ENCODE measurements at places on chromosomes 6 and 20.

- no peak for DNase-seq
These were observed 57.9 kb downstream of the MAFB start for GRCh38 chr20:40631119-40631631.

- no peak for DNase-seq
These were observed 59.9 kb downstream of the HTR1B start for GRCh38 chr6:77403424-77403823.

DNA sequence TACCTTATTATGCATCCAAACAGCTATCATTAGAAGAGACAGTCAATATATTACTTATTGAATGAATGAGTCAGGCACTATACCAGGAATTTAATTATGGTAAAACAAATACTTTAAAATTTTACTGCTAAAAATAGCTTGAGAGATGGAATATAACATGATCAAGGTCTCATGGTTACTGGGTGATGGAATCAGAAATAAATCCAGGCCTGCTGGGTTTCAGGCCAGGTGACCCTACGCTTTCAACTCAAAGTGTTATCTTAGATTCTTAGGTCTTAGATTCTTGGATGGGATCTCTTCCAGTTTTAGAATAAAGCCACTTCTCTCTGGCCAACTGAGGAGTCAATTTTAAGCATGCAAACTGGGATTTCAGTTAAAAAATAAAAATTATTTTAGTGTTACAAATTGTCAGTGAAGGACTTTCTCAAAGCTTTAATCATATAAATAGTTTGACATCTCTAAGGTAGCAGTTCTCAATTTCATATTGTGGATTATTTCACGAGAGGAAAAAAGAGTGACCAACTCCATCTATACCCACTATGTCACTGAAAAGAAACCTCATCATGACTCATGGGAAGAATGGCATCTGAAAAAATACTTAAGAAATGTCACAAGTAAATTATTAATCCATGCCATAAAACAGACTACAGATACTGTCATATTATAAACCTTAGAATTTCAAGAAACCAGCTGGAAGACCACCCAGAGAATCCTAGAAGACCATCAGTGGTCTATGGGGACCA lies 283.4 kb upstream of the RUNX2 start:
- DNase-seq, result no peak

GRCh38 chr6:134172020-134172705 lies 119.7 kb upstream of the SLC2A12 start:
- no peak for DNase-seq

- DNase-seq, result no peak
These were observed 179.4 kb downstream of the KIF16B start for GRCh38 chr20:16393836-16394235.

DNA sequence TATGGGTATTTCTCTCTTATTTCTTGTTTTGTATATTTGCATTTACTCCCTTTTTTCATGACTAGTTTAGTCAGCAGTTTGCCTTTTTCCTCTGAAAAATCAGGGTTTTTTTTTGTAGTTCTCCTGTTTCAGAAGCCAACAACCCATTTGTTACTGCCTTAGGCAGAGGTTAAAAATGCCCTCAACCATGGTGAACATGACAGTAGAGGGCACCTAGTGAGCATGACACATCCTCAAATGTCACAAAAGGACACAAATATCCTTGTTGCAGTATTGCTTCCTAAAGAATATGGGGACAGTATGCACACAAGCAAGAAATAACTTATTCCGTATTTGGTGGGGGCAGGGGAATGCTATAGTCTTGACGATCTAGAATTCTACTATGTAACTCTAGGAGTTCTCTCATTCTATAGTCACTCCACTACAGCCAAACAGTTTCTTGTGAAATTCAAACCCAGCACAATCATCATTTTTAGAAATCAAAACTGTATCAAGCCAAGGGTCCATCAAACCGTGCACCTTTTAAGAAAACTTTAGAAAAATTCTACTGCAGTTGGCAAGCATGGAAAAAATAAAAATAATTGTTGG lies 47.0 kb downstream of the GOPC start:
- DNase-seq, result no peak

GRCh38 chr6:116253188-116253504 lies 729 bp downstream of the TSPYL4 start:
- DNase-seq, result no peak

DNA sequence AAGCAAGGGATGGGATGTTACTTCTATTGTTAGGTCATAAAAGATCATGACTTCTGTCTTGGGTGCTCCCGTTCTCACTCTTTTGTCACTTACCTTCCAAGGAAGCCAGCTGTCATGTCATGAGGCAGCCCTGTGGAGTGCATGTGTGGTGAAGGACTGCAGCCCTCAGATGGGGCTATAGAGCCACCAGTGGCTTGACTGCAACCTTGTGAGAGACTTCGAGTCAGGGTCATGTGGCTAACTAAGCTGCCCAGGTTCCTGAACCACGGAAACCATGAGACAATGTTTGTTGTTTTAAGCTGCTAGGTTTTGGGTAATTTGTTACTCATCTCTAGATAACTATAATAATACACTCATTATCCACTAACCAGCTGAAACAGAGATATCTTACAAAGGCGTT lies 477.1 kb downstream of the BTBD3 start:
- DNase-seq, result no peak

DNA sequence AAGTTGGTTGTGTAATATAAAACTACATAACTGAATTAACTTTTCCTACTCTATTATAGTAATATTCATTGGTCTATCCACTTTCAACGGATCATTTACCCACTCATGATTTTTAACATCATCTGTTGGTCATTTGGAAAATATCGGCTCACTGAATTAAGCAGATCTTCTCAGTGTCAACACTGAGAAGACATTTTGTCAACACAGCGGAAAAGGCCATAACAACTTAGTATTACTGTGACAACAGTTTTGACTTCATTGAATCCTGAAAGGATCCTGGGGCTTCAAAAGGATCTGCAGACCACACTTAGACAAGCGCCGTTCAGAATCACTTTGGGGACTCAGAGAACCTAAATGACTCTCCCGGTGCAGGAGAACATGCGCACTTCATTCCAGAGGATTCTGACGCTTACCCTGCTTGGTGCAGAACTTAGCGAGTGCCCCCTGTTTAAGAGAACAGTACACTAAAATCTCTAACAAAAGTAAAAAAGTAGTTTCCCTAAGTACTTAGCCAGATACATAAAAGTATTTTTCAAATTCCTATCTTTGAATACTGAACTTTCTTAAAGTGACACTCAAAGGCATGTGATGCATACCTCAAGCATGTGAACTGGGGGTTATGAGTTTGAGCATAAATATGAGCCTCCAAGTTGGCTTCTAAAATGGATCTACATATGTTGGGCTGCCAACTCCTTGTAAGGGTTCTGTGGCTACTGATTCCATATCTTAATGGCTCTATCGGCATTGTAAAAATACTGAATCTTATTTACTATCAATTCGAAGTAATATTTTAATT lies 4.0 kb downstream of the ZBTB2 start:
- no peak for DNase-seq

DNA sequence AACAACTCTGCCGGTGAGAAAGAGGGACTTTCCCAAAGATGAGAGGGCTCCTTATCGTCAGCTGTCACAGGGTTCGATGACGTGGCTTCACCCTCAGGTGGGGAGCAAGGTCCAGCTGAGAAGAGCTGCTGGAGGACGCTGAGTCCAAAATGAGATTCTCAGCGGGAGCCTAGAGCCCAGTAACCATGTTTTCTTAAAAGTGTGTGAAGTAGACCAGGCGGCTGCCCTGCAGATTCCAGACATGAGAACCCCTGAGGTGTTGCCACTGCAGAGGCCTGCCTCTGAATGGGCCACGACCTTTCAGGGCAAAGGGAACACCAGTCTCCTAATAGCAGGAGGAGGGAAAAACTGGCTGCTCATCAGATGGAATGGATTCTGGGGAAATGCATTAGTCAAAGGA lies 375.1 kb downstream of the BTBD9 start:
- no peak for DNase-seq

DNA sequence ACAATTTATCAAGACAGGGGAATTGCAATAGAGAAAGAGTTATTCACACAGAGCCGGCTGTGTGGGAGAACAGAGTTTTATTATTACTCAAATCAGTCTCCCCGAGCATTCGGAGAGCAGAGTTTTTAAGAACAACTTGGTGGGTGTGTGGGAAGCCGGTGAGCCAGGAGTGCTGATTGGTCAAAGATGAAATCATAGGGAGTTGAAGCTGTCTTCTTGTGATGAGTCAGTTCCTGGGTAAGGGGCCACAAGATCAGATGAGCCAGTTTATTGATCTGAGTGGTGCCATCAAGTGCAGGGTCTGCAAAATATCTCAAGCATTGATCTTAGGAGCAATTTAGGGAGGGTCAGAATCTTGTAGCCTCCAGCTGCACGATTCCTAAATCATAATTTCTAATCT lies 50.0 kb upstream of the ECI2 start:
- no peak for DNase-seq

DNA sequence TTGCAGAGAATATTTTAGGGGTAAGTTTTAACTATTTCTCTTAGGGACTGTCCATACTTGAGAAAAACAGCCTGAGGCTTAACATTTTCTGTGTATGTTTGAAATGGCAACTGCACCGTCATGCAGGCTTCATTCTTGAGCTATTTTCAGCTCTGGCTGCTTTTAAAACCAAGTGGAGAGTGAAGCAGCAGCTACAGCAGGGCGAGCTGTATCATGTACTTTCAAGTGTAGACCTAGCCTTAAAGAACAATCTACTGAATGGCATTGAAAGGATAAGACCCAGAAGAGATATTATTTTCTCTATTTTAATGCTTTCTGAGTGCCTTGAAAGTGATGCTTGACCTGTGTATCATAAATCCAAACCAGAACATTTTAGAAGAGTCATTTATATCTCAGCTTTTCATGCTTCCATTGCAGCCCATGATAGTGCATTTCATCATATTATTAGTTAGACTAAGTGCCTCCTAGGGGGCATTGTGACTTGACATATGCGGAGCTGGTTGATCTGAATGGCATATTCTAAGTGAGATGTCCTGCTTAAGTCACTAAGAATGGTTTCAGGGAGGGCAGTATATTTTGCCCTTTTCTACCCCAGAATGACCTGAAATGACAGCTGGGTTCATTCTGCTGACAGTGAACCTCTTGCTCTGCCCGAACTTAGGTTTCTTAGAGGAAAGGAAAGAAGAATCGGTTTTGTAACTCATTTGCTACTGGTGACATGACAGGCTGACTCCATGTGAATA lies 85.3 kb downstream of the NKAIN2 start:
- DNase-seq, result no peak

DNA sequence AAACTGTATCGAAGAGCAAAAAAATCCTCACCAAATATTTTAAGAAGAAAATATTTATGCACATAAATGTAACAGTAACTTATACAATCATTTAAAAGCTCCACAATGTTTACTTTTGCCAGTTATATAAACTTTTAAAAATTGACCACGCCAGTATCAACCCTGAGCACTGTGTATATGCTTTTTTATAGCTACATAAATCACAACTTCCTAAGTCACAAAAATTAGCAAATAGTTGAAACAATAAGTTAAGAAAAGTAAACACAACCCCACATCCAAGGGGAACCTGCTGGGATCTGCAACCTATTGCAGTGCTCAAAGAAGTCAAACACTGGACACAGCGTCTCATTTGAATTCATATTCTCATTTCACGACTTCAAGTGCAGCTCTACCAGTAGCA lies 89.8 kb upstream of the DST start:
- DNase-seq, result no peak

- no peak for DNase-seq
These were observed 18.7 kb downstream of the BPHL start for GRCh38 chr6:3137057-3137777.

GRCh38 chr20:14259689-14260088 lies 77.7 kb downstream of the FLRT3 start:
- no peak for DNase-seq

DNA sequence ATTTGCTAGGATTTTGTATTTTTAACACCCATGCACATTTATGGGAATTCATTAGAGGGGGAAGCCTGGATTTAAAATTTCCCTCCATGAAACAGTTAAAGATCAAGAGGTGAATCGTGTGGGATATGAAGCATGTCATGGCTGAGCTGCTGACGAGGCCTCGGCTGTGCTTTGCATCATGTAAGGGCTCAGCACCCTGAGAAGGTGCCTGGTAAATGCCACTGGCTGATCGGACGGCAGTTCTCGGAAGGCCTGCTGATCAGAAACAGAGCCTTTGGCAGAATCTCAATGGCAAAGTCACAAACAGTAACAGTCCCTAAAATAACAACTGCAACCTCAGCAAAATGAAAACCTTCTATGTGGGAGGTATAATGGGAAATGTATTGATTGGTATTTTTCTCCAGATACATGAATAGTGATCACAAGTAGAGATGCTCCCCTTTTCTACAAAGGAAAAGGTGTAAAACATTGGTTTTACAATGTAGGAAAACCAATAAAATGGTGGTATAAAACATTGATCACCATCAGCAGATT lies 53.0 kb upstream of the FUCA2 start:
- no peak for DNase-seq

DNA sequence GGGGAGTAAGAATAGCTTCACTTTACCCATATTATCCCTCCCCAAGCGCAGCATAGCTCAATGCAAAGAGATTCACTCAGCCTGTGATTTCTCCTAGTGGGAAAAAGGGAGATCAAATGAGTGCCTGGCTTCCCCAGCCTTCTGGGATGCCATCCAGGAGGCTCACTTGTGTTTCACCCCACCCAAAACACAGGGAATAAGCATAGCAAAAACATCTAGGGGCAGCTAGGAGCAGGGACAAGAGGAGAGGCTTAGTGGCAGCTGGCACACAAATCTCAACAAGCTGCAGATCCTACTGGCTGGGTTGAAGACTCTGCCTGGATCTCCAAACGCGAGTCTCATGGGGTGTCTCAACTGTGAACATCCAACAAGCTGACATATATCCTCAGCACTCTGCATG lies 715.8 kb downstream of the RNF144B start:
- no peak for DNase-seq

Measured in hematopoietic multipotent progenitor cell treated with erythropoietin and hydrocortisone succinate and interleukin-3 and kit ligand, for 8 days (in vitro differentiated cells).